ENCODE measurements at places on chromosomes 1 and 21.

DNA sequence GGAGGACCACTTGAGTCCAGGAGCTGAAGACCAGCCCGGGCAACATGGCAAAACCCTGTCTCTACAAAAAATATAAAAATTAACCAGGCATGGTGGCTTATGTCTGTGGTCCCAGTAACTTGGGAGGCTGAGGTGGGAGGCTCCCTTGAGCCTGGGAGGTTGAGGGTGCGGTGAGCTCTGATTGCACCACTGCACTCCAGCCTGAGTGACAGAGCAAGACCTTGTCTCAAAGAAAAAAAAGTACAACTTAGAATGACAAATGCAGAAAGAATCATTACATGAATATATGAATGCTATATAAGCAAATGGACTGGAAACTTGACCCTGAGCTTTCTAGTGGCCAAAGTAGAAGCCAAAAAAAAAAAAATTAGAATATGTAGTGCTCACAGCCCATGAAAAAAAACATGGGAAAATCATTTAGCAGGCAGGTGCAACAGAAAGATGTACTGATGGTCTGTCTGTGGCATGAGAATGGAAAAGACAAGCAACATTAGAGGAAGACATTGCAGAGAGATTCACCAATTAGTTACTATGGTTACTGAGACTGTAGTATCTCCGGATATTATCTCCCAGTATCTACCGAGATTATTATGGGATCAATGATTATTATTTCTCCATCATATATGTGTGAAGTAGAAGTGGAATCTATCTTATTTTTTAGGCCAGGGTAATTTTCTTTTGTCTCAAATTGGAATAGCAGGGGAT lies 19.2 kb downstream of the ELAPOR1 start:
- DNase-seq: no peak

- no peak for DNase-seq
Measured at GRCh38 chr21:28927130-28927529, 65.5 kb downstream of the LTN1 start.

DNA sequence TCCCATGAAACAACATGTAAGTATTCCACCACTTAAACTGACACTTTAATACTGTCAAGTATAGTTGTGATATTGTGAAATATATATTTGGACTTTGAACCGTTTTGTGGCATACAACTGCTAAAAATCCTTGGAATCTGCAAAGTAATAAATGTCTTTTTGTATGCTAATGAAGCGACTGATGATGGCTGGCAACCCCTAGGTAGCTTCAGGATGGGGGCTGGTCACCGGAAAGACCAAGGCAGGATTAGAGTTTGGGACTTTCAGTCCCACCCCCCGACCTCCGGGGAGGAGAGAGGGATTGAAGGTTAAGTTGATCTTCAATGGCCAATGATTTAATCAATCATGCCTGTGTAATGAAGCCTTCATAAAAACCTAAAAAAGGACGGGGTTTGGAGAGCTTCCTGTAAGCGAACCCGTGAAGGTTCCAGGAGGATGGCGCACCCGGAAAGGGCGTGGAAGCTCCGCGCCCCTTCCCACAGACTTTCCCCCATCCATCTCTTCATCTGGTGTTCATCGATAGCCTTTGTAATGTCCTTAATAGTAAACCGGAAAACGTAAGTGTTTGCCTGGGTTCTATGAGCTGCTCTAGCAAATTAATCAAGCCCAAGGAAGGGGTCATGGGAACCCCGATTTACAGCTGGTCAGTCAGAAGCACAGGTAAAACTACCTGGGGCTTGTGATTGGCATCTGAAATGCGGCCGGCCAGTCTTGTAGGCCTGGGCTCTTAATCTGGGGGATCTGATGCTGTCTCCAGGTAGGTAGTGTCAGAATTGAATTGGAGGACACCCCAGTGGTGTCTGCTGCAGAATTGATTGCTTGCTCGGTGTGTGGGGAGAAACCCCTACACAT lies 1.8 kb upstream of the ZNF281 start:
- DNase-seq: no peak

GRCh38 chr1:98923667-98924066 lies 81.0 kb downstream of the PLPPR5 start:
- DNase-seq: no peak

DNA sequence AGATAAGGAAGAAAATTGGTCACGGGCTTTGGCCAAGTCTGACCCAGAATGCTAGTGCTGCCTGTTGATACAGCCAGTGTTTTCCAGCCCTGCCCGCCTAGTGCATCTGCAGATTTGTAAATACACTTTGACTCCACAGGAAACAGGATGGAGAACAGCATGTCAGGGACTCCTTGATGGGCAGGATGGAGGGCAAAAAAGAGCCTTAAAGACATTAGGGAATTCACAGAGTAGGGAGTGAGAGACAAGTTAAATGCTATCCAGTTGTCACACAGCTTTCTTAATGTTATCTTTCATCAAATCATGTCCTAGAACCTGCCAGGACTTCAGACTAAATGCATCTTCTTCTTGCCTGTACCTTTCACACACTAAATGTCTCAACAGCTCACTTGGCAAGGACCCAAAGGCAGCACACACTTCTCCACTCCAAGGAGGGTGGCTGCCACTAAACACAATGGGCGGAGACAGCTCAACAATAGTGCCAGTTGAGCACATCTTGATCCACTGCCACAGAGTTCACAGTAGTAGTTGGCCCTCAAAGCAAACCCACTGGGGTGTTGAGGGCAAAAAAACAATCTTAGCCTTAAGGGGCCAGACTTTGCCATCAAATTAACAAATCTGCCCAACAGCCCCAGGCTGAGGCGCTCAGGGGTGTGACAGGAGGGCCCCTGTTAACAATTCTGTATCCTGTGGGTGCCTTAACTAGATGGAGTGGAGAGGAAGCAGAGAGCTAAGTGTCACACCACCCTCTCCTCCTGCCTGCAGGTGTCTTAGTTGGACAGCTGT lies 2.7 kb downstream of the HIVEP3 start:
- no peak for DNase-seq

DNA sequence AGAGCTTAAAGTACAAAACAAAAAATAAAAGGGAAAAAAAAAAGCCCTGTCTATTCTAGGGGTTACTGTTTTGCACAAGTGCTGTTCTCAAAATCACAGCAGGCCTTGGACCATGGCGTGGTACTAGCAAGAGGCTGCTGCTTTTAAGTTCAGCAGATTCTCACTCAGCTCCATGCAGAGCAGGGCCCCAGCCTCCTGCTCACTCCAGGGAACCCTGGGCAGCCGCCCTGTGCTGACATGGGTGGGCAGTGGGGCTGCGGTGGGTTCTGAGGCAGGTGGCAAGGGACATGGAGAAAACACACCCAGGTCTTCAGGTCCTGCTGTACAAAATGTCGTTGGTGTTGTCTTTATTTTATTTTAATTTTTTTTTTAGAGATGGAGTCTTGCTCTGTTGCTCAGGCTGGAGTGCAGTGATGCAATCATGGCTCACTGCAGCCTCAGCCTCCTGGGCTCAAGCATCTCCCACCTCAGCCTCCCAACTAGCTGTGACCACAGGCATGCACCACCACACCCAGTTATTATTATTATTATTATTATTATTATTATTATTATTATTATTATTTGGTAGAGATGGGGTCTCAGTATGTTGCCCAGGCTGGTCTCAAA lies 170.9 kb downstream of the DYRK1A start:
- no peak for DNase-seq

DNA sequence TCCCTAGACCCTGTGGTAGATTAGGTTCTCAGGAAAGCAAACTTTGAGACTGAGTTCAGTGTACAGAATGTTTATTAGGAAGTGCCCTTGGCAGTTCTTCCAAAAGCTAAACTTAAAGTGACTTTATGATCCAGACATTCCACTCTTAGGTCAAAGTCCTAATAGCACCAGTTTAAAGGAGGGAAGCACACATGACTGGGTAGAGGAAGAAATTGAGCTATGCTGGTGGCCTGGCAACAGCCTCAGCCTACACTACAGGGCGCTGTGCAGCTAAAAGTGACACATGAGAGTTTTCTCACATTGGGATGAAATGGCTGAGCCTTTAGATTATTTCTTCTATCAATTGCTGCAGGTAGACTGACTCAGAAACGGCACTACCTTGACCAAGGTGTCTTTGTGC lies 280.4 kb downstream of the BRINP2 start:
- DNase-seq: no peak

Measured in SW480 (cell line).